ENCODE measurements at places on chromosomes 3 and 15.

- no peak for DNase-seq
Observed at GRCh38 chr3:157079676-157080369, 80.1 kb downstream of the CCNL1 start.

DNA sequence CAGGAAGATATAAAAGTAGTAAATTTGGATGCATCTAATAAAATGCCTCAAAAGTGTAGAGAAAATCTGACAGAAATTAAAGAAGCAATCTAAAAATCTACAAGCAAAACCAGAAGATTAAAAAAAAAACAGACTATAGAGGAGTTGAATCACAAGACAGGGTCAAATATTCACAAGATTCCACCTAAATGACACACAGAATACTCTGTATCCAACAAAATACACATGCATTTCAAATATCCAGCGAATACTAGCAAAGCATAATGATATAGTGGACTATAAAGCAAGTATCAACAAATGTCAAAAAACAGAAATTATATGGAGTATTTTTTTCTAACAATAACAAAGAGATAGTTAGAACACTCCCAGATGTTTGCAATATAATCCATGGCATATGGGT is 20.5 kb upstream of the ACTC1 start:
- DNase-seq, result no peak

GRCh38 chr3:196444500-196444894 is 12.3 kb upstream of the UBXN7 start:
- no peak for DNase-seq

DNA sequence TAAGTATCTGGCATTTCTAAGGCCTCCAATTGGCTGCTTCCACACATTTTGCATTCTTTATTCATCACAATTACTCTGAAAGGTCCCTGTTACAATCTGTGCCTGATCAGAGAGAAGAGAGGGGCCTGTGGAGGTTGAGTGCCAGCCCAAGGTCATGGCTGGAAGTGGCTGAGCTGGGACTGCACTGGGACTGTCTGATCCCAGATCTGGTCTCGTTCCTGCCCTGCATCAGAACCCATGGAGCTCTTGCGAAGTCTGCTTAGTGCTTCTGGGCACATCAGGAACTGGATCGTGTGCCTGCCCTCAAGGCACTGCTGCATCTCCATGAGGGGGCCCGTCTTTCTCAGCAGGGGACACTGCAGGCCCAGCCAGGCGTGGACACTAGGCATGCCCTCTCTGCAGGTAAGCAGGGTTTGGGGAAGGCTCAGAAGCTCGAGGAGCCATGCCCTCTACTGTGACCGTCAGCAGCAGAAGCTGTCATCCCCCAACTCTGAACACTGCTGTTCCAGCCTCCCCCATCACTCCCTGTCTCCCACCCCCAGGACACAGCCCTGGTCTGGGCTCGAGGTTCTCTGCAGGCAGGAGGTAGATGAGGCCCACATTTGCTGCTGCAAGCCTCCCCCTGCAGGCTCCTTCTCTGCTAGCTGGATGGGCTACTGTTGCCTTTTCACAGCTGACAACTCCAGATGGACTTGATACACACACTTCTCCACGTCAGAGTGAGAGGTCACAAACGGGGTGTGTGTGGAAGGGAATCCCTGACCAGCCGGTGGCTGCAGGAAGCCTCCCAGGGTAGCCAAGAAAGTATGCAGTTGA is 96.5 kb upstream of the PRR23E start:
- DNase-seq, result no peak

- no peak for DNase-seq
Observed at GRCh38 chr3:6737630-6738029, 123.3 kb upstream of the GRM7 start.

GRCh38 chr3:113802795-113803455 is 35.7 kb upstream of the GRAMD1C start:
- no peak for DNase-seq

GRCh38 chr3:181431748-181432147 is 280.0 kb upstream of the SOX2 start:
- DNase-seq, result no peak

DNA sequence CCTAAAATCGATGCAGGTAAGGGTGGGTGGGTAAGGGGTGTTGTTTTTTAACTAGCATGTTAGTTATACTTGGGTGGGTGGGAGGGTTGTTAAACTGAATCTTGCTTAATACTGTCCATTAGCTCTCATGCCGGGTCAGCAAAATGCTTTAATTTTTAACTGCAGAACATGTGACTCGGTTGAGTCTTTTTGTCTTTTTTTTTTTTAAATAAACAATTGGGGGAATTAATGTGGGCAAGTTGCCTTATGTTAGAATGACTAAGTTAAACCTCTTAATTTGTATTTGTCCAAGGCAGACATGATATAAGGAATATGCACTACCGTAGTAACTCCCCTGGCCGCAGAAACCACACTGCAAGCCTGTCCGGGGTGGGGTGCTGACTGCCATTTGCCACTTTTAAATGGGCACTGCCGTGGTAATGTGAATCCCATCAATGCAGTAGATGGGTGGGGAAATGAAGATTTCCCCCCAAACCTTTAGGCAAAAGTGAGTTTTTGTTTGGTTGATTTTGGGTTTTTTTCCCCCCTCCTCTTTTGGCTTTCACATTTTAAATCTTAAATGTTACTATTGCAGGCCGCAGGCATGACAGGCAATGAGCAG is 54.3 kb upstream of the CCR4 start:
- DNase-seq, result no peak

GRCh38 chr15:71679793-71680353 is 130.5 kb upstream of the NR2E3 start:
- DNase-seq, result no peak

- DNase-seq, result no peak
Observed at GRCh38 chr15:77675806-77676415, 43.2 kb upstream of the LINGO1 start.

- DNase-seq, result no peak
Observed at GRCh38 chr3:120756061-120756460, 13.5 kb downstream of the GTF2E1 start.

GRCh38 chr3:111862974-111863373 is 3.9 kb downstream of the PHLDB2 start:
- DNase-seq, result no peak

DNA sequence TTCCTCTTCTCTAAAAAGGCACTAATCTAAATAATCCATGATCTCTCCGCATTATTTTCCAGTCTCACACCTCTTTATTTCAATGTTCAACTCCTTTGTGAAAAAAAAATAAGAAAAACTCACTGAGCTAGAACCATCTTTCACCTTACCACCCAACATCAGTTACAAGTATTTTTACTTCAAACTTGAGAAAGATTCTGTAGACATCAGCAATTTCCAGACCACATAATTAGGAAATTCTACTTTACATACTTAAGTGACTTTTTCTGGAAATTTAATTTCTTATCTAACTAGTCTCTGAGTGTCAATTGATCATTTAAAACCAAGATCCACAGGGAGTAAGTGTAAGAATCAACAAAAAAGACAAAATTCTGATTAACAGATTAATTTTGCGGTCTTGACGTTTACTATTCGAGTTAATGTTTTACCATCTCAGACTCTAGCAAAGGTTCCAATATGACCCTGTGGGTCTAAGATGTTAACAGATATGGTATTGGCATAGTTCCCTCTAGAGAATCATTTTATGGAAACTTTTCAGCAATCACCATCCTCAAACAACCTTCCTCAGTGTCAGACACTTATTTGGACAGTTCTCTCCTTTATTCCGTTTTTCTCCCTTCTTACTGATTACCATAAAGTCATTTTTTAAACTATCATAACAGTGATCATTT is 5.1 kb downstream of the ATP13A3 start:
- DNase-seq, result no peak

GRCh38 chr15:89441295-89441812 is 55.0 kb downstream of the RHCG start:
- no peak for DNase-seq

- no peak for DNase-seq
Observed at GRCh38 chr3:178284181-178284580, 252.1 kb upstream of the KCNMB2 start.

DNA sequence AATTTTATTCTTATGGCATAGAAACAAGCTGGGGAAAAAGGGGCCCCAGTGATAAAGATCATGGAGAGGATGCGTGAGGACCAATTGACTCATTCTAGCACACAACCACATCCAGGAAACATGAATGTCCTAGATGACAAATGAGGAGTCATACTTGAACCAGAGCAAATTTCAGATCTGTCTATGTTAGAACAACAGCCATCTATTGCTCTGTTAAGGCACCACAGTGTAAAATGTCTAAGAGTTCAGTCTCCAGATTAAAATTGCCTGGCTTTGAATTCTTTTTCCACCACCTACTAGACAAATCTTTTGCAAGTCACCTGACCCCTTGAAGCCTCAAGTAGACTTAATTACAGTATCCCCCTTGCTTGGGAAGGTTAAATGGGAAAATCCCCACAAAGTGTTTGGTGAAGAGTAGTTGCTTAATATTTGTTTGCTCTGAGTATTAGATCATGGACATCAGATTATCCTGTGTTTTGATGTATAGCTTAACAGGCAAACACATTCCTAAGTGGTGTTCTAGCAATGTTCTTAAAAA is 258.7 kb upstream of the TGFBR2 start:
- no peak for DNase-seq

GRCh38 chr15:78177447-78177873 is 28.3 kb downstream of the IDH3A start:
- no peak for DNase-seq

- DNase-seq, result no peak
Observed at GRCh38 chr3:9074079-9074478, 110.8 kb upstream of the RAD18 start.

DNA sequence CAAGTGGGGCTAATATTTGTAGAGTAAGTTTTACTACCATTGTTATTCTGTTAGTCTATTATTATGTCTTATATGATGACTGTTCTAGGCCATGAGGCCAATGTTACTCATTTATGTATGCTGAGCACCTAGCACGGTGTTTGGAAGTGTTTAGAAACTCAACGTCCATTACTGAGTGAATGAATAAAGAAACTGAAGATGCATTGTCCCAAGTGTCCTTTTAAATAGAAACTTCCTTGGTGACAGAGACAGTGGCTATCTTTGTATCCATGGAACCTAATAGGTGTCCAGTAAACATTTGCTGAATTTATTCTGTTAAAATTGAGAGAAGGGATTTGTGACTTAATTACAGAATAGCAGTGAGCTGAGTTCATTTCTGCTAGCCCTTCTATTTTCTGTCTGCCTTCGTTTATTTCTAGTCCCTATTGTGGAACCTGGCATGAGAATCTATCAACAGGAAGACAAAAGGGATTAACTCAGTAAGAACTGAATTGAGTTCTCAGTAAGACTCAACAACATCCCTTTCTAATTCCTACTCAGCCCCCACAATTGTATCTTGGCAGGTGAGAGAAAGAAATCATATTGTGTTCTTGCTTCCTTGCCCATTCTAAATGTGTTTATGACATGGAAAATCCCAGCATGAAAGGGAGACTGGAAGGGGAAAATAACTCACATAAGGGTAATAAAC is 246.6 kb upstream of the LRRC3B start:
- no peak for DNase-seq

DNA sequence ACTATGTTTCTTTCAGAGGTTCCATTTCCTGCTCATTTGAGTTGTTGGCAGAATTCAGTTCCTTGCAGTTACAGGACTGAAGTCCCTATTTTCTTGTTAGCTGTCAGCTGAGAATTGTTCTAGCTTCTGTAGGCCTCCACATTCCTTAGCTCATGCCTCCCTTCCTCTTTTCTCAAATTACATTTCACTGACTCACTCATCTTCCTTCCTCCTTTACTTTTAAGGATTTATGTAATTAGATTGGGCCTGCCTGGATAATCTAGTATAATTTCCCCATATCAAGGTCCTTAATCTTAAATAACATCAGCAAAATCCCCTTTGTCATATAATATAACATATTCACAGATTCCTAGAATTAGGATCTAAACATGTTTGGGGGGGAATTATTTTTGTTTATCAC is 40.6 kb upstream of the RBMS3 start:
- DNase-seq, result no peak

DNA sequence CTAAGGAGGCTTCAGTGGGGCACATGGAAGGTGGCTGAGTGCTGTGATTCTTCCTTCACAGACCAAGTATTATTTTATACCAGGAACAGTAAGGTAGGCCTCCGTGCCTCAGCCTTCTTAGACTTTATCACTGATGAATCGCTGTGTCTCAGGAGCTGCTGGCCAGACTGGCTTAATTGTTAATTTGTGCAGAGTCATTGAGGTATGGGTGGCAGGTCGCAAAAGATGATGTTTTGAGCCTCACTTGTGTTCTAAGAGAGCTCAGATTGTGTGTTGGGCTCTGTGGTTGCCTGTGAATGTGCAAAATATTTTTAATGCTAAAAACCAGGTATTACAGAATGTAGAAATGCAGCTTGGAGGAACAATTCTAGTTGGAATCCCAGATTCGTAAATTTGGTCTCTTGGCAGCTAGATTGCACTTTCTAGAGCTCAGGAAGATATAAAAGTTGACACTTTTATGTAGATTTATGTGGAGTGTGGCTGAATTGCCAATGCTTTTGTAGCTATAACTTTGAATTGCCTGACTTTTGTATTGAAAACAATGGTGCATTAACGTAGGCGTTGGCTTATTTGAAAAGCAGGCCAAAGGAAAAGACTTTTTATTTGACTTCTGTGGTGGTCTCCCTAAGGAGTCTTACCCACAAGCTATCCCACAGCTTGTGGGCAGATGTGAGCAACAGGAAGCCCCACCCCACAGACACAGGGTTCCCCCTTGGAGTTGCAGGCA is 53.4 kb downstream of the LARS2 start:
- DNase-seq, result no peak

GRCh38 chr3:184952671-184953070 is 140.7 kb downstream of the VPS8 start:
- DNase-seq, result no peak

DNA sequence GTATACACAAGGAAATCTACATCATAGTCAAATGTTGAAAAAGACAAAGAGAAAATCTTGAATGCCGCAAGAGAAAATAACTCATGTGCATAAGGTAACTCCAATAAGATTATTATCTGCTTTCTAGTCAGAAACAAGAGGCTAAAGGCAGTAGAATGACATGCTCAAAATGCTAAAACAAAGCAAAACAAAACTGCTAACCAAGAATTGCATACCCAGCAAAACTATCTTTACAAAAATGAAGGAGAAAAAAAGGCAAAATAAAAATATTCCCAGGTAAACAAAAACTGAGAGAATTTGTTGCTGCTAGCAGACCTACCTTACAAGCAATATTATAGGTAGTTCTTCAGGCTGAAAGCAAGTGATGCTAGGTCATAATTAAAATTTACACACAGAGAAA is 76.4 kb upstream of the TMEM158 start:
- no peak for DNase-seq

- no peak for DNase-seq
Observed at GRCh38 chr3:79885407-79885806, 117.6 kb upstream of the ROBO1 start.

GRCh38 chr3:157056035-157056434 is 103.9 kb downstream of the CCNL1 start:
- DNase-seq, result no peak

Measured in stimulated activated CD8-positive, alpha-beta memory T cell treated with anti-CD3 and anti-CD28 coated beads, Interleukin-7, amount 100 ng/mL, for 1 hour (primary cell).